ENCODE measurements at places on chromosomes 3 and 15.

- peak; percentile 50 for DNase-seq
Measured at GRCh38 chr3:127455541-127456450, 134.7 kb downstream of the TPRA1 start.

- DNase-seq: no peak
Measured at GRCh38 chr3:176296066-176296597, 901.1 kb downstream of the TBL1XR1 start.

DNA sequence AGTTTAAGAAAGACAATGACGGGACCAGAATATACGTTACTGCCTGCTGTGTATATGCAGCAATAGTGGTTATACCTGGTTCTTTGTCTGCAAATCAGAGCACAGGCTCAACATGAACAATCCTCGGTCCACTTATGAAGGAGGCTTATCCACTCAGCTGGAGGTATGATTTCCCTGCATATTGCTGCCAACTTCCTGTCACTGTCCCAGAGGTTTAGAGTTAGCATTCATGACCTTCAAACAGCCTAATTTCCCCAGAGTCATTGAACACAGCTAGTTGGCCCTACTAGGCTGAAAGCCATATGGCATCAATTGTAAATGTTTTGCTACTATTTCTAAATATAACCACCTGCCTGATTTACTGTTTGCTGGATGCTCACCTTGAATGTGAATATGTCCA lies 224.9 kb upstream of the ZNF717 start:
- no peak for DNase-seq

DNA sequence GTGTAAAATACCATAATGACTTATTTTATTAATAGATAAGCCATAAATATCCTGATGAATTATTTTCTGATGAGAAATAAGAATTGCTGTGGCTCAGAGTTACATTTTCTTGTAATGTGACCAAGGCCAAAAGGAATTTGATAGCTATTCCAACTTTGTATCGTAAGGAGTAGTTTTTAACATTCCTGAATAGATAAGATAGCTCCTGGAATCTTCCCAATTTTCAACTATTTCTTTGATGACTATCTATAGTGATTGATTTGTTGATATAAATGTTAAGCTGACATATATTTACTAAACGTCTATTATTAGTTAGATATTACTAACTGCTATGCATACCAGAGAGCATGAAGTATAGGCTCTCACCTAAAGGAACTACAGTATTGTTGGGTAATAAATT lies 49.1 kb upstream of the SATB1 start:
- no peak for DNase-seq

GRCh38 chr3:197297002-197297401 lies 1.4 kb downstream of the DLG1 start:
- no peak for DNase-seq

GRCh38 chr3:112424394-112424793 lies 74.9 kb downstream of the BTLA start:
- no peak for DNase-seq

DNA sequence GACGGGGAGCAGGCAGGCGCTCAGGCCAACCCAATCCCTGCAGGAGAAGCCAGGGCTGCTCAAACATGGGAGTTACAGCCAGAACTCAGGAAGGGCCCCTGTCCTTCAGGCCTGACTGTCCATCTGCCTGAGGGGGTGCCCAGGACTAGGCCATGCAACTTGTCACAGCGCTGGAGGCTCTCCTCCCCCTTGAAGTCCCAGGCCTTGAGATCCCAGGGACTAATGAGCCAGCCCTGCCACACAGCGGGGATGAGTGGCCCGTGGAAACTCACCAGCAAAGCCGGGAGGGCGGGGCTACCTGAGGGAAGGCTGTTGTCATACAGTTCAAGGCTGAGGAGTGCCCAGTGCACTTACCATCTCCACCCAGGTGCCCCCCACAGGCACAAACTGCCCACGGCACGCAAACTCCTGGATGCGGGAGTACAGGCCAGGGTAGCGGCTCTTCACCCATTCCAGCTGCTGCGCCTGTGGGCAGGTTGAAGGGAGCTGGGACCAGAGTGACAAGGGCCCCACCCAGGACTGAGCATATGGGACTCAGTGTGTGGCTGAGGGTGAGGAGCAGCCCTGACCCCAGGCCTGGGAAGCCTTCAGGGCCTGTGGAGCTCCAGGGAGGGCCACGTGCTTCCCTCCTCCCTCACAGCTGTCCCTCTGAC lies 6.3 kb downstream of the MAN2C1 start:
- no peak for DNase-seq

GRCh38 chr3:114451561-114452018 lies 157.8 kb downstream of the TIGIT start:
- peak; percentile 39 for DNase-seq

- DNase-seq: no peak
Measured at GRCh38 chr3:143775459-143775858, 72.8 kb downstream of the SLC9A9 start.

DNA sequence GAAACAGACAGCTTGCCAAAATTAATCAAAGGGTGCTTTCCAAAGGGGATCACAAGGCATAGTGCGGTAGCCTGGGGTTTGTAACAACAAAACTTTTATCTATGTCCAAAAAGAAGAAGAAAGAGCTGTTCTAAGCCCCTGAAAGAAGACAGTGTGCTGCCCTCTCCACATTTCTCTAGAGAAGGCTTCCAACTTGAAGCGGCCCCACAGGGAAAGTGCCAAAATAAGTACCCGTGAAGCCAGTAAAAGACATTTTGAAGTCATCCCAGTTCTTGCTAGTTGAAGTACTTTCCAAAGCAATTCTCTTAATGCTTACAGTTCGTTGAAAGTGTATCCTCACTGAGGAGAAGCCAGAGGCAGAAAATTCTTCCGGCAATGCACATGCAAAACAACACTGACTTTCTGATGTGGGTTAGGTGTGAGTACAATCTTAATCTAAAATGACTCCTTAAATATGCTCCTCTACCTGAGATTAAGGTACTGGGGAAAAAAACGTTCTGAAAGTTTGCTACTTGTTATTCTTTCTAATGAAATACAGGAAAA lies 21.3 kb downstream of the GPR15 start:
- no peak for DNase-seq

DNA sequence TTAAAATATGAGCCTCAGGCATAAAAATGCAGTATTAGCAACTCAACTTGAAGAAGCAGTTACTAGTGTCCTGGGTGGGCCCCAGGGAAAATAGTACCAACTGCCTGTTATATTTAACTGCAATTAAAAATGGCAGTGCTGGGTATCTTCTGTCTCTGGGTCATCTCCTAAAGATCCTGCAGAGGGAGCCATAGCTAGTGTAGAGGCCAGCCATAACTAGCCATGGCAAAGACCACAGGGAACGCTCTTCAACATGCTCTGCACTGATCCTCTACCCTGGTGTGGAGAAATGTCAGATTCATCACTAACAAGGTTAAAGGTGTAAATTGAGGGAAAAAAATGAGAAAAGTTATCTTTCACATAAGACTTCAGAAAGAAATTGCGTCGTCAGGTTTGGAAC lies 181.3 kb downstream of the SNRPN start:
- DNase-seq: no peak

- DNase-seq: no peak
Measured at GRCh38 chr15:83062768-83063180, 4.3 kb downstream of the BTBD1 start.

DNA sequence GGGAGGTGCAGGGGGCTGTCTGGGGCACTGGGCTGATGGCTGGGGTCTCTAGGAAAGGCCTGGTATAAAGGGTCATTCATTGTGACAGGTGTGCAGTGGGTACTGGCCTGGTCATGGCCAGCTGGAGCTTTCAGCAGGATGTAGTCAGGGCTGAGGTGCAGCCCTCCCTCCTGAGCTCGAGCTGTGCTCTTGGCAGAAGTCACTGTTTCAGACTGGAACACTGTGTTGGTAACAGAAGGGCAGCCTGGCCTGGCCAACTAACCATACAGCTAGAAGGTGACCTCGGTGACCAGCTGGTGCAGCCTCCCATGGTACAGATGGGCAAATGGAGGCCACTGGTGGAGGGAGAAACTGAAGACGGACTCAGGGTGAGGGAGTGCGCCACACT lies 34.4 kb upstream of the LCTL start:
- DNase-seq: no peak

- DNase-seq: no peak
Measured at GRCh38 chr15:50066202-50066601, 52.8 kb downstream of the ATP8B4 start.

- no peak for DNase-seq
Measured at GRCh38 chr3:12147049-12147780, 11.5 kb downstream of the TIMP4 start.

- DNase-seq: no peak
Measured at GRCh38 chr3:193554811-193555210, at the start of gene ATP13A4. TSS of gene ATP13A4 (minus strand) at chr3:193554895. CDS start at chr3:193554799, 96 bp downstream.

GRCh38 chr15:52337198-52337853 lies 41.7 kb upstream of the MYO5C start:
- DNase-seq: no peak

DNA sequence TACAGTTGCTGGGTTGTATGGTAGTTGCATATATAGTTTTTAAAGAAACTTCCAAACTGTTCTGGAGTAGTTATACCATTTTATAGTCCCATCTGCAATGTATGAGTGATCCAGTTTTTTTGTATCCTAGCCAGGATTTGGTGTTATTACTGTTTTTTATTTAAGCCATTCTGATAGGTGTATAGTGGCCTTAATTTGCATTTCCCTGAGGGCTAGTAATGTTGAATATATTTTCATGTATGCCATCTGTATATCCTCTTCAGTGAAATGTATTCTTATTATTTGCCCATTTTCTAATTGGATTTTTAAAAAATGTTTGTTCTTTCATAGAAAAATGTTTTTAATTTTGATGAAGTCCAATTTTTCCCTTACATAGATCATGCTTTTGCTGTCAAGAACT lies 29.2 kb downstream of the PXK start:
- no peak for DNase-seq

DNA sequence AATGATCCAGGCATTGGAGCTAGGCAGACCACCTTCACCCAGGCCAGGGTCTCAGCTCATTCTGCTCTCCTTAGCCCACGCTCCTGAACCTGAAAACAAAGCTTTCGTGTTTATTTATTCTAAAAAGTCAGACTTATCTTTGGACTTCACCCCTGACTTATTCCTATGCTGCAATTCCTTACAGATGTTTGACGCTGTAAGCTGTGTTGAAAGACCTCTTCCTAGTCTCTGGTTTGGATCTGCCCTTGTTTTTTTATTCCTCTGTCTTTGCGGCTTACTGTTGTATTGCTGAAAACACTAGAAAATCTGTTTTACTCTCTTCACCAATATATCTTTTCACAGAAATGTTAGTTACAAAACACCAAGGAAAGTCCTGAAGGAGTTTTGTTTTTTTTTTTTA lies 40.5 kb upstream of the LDHAL6B start:
- DNase-seq: no peak

- no peak for DNase-seq
Measured at GRCh38 chr15:101207867-101208288, 44.0 kb downstream of the CHSY1 start.

- DNase-seq: no peak
Measured at GRCh38 chr3:69715204-69715603, 24.1 kb upstream of the MITF start.

- peak; percentile 82 for DNase-seq
Measured at GRCh38 chr3:30440880-30441279, 165.5 kb upstream of the TGFBR2 start.

GRCh38 chr3:50430191-50430590 lies 70.9 kb upstream of the TMEM115 start:
- DNase-seq: no peak

DNA sequence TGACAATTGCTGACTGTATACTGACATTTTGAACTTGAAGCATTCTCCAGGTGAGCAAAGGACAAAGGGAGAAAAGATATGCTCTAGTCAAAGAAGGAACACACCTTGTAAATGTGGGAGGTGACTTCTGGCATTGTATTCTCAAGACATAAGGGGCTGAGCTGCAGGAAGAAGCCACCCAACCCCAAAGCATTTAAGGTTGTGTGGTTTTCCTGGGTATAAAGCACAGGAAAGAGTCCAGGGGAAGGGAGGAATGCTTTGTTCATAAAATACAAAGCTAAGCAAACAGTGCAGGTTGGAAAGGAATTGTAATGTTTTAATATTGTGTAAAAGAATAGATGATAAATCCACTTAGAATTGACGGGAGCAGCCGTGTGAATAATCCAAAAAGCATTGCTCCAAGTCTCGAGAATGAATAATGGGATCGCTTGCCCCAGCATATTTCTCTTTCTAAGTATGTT lies 102.4 kb upstream of the LRIG1 start:
- DNase-seq: no peak

- no peak for DNase-seq
Measured at GRCh38 chr15:97461226-97461625, 499.3 kb upstream of the ARRDC4 start.

GRCh38 chr15:31149088-31149505 lies 47.6 kb upstream of the TRPM1 start:
- no peak for DNase-seq

GRCh38 chr3:63450634-63451363 lies 172.7 kb downstream of the SYNPR start:
- DNase-seq: no peak

- no peak for DNase-seq
Measured at GRCh38 chr3:55270976-55271375, 216.1 kb downstream of the WNT5A start.

DNA sequence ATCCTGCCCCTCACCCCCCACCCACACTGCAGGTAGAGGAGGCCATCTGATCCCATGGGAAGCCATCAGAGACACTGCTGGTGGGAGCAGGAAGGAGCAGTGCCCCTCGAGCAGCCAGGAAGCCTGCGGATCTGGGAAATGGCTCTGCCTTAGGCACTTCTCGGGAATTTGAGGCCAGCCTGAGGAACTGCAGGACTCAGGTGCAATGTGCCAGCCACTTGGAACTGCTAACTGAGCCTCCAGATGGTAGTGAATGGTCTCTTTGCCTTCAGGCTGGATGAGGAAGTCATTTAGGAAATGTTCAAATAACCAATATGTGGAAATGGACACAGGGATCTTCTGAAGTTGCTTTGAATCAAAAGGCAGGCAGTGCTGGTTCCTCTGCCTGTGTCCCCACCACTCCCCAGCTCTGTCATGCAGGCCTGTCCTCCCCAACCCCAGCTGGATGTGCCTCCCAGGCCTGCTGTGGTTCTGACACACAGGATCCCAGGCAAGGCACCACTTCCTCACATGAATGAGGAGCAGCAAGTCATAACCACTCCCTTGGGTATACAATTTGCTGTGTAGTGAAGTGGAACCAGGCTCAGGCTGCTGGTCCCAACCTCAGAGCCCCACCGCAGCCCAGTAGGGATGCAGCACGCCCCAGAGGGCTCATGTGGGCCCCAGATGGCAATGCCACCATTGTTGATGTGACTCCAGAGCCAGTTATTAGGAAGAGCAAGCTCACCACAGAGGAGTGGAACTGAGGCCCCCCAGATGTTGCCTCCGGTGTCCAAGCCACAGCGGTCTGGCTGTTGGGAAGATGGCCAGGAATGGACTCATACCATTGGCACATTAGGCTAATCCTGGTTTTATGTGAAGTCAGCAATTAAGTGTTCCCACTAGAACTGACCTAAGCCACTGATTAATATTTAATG lies 46.5 kb upstream of the LIMD1 start:
- no peak for DNase-seq

GRCh38 chr3:37990527-37990926 lies at the start of gene VILL:
TSS of gene VILL (plus strand) at chr3:37990786. CDS start at chr3:37993673, 2,887 bp downstream.
- DNase-seq: no peak

GRCh38 chr3:110272525-110272924 lies 799.1 kb upstream of the NECTIN3 start:
- no peak for DNase-seq

- no peak for DNase-seq
Measured at GRCh38 chr3:141476033-141476432, 10.8 kb upstream of the RASA2 start.

Data from breast epithelium (tissue), 4 donors.